NCI-H774 (cell line): ENCODE measurements at places on chromosomes 2 and 18.

GRCh38 chr2:158507679-158508078 is 50.9 kb downstream of the PKP4 start:
- DNase-seq = no peak

DNA sequence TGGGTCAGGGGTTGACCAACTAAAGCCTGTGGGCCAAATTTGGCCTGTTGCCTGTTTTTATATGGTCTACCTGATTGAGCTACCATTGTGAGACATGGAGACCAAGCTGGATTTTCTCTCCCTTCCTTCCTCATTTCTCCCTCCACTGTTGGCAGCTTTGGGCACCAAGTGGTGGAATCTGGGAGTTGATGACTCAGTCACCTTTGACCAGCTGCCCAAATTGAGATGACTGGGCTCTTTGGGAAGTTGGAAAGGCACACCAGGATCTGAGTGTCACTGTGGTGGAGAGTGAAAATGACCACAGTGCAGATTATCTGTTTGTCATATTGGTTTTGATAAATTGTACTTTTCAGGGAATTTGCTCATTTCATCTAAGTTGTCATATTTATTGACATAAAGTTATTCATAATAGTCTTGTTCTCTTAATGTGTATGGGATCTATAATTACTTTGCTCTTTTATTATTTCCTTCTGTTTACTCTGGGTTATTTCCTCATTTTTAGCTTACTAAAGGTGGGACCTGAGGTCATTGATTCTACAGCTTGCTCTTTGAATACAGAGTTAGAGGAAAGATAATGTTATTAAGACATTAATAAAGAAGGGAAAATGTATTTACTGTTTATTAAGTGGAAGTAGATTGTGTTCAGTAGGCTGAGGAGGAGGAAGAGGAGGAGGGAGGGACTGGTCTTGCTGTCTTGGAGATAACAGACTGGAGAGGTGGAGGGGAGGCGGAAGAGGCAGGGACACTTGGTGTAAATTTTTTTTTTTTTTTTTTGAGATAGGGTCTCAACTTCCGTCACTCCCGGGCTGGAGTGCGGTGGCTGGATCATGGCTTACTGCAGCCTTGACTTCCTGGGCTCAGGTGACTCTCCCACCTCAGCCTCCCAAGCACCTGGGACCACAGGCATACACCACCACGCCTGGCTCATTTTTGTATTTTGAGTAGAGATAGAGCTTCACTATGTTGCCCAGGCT is 31.8 kb downstream of the AGFG1 start:
- no peak for DNase-seq

- DNase-seq = no peak
Observed at GRCh38 chr2:31483246-31483645, 68.7 kb upstream of the XDH start.

- no peak for DNase-seq
Observed at GRCh38 chr2:46983065-46983801, 67.6 kb upstream of the MCFD2 start.
